Left colon (tissue), 2 donors: ENCODE measurements at places on chromosomes 13 and 19. TPM values are rescaled to one million over a fixed set of nuclear protein-coding genes. Genes with fewer than 3 reads are reported as not detected.

The FXYD7 gene
- not detected for total RNA-seq

The CYP4F2 gene
- 11.1 TPM for total RNA-seq

The CDC42EP5 gene
- total RNA-seq, result 569 TPM

DNA sequence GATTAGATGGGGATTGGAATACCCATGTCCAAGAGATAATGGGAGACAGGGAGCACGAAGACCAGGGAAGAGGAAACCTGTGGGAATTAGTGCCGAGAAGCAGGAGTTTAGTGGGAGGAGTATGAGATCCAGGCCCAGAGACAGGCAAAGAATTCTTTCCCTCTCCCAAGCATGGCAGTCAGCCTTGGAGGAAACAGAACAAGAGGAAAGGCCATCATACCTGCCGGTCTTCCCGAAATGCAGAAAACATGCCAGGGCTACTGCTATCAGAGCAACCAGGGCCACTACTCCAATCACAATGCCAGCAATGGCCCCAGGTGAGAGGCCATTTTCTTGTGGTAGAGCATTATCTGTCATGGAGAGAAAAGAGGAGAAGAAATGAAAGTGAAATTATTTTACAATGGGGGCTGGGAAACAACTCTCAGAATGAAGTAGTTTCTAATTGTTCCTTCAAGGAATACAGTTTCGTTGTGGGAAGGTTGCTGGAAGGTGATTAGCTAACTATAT lies 16.1 kb downstream of the CEACAM1 start:
- no peak for DNase-seq

GRCh38 chr13:114222461-114222968 lies 12.2 kb upstream of the CDC16 start:
- DNase-seq, result no peak

DNA sequence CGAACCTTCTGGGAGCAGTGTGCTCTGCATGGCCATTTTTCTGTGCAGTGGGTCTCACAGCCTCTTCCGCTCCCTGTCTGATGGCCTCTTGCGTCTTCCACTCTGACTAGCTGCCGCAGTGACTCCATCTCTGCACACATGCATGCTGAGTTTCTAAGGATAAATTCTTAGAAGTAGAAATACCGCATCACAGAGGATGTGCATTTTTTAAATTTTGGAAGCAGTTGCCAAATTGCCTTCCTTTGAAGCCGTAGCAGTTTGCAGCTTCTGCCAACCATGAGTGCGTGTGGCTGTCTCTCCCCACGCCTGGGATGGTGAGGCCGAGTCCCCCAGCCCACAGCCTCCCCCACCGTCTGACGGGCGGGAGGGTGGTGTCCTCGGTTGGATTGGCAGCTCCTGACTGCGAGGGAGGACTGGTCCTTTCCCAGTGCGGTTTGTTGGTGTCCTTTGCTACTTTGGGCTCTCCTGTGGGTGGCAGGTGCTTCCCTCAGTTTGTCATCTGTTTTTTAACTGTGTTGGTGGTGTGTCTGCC lies 9.8 kb downstream of the FZR1 start:
- no peak for DNase-seq

DNA sequence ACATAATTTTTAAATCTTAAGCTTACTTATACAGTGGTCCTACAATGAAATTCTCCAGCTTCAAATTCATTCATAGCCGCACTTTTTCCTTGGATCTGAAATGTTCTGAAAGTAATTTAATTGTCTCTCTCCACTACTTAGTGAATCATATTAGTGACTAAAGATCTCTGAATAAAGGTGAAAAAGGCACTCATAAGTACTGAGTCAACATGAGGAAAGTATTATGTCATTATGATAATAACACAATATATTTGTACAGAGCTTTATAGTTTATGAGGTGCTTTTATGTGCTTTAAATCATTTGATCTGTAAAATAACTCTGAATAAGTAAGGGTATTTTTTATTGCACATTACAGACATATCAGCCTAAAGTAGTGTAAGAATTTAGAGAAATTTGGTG lies 628.2 kb upstream of the SLITRK5 start:
- no peak for DNase-seq

- no peak for DNase-seq
Measured at GRCh38 chr13:112052213-112052612, 14.7 kb upstream of the SOX1 start.
